ENCODE measurements at places on chromosomes 2 and 18.

GRCh38 chr2:226403369-226403768 is 396.3 kb downstream of the IRS1 start:
- no peak for DNase-seq

DNA sequence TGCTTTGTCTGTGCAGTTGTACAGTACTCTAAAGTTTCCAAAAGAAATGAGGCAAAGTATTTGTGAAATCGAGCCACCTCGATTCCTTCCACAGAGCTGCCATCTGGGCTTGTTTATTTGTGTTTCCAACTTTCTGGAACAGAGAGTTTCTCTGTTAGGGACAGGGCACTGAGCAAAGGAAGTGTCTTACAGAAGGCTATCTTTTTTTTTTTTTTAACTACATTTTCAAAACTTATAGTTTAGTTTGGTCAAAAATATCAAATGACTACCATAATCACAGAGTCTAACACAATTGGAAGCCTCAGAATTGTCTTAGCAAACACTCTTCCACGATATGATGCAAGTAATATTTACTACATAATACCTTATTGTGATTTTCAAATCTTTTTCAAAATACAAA is 796 bp downstream of the RFTN2 start:
- no peak for DNase-seq

DNA sequence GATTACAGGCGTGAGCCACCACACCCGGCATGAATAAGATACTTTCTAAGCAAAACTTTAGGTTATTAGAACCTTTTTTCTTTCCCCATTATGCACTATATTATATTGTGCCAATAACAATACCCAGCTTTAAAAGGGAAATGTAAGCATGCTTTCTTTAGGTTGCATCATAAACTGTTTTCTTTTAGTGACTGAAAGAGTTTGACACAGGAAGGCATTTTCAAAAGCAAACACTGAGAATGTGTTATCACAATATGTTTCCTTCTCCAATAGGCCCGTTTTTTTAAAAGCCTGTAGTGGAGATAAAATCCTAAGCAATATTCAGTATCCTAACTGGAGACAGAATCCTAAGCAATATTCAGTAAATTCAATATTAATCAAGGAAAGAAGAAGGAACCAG is 16.7 kb upstream of the EPB41L5 start:
- DNase-seq: no peak

- DNase-seq: no peak
Observed at GRCh38 chr2:193539188-193539587, 1344.5 kb upstream of the TMEFF2 start.

DNA sequence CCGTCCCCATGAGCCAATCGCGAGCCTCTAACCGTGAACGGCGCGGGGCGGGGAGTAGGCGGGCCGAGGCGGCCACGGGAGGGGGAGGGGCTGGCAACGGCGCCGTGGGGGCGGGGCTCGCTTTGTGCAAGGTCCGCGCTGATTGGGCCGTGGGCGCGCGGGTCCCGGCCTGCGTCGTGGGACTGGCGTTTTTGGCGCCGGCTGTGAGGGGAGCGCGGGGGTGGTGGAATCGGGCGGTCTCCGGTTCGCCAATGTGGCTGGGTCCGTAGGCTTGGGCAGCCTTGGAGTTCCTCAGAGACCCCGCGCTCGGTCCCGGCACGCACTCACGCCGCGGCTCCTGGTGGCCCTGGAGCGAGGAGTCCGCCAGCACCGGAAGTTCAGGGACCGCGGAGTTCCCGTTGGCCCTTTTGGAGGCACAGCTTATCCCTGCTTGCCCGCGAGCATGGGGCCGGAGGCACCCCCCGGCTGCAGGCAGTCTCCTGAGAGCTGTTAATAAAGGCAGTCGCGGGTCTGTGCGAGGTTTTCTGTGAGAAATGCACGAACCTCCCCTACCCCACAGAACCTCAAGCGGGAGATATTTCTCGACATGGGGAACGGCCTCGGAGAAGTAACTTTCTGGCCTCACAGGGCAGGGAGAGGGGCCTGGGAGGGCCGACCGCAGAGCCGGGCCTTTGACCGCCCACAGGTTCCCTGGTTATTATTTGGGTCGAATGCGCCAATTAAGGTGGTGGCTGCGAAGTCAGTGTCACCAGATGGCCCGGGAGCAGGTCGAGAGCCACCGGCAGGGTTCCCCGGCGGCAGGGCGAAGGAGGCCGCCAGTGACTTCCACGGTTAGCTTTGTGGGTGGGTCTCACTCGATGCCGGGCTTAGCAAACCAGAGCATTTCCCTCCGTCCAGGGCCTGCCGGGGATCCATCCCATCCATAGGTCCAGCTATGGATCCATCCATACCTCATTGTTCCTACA is 574 bp upstream of the NCL start:
- DNase-seq: peak; percentile 93

DNA sequence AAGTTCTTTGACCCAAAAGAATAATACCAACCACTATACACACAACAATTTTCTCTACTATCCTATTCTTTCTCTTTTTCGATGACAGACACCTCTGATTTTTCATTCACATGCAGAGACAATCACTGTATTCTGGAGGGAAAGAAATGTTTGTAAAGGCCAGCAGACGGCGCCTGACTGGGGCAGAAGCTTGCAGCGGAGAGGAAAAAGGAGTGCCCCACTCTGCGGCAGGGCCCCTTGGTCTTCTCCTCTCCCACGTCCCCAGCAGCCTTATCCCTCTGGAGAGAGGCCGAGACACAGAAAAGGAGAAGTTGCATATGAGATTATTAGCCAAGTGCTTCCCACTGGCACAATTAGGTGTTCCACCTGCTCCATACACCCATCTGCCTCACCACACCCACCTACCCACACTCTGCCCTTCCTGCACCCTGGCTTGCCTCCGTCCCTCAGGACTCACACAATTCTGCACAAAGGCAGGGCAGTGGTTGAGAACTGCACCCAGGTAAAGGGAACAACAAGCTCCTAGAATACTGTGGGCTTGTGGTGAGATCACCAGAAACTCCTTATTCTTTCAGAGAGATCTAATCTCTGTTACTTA is 687.3 kb downstream of the NRXN1 start:
- DNase-seq: no peak

DNA sequence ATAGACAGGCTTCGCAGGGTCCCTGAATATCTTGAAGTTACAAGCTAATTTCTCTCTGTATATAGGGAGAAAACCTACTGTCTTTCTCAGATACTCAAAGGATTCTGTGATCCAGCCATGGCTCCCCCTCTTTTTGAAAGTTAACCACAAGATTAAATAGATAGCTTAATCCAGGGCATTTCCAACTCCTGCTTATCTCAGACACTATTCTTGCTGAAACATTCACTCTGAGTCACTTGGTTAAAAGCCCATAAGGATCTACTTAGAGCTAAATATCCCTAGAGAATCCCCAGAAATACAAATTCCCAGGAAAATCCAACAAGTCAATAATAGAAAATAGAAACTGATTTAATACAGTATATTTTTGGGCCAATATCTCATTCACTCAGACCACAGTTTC is 179.1 kb upstream of the LYPD1 start:
- no peak for DNase-seq

DNA sequence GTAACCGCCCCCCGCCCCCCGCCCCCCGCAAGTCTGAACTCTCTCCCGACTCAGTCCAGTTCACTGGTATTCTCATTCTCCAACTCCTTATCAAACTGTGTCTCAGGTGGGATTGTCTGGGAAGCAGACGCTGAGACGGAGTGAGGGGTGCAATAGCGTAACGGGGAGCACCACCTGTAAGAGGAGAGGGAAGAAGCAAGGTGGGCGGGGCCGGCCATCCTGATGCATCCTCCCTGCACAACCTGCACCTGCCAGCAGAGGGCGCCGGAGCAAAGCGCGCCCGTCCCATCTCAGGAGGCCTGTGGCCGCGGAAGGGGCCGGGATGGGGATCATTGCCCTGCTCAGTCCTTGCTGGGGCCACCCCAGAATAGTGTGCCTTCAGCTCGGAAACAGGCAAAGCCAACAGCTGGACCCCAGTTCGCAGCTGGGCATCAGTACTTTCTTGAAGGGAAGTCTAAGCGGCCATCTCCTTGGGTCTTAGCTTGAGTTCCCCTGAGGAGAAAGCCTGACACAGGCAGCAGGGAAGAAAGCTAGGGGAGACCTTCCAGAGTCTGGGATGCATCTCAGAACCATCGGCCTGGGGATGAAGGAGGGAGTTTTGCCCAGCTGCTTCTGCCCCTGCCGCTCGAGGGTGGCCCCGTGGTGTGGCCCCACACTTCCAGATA is 208.0 kb downstream of the TFCP2L1 start:
- DNase-seq: peak; percentile 41

DNA sequence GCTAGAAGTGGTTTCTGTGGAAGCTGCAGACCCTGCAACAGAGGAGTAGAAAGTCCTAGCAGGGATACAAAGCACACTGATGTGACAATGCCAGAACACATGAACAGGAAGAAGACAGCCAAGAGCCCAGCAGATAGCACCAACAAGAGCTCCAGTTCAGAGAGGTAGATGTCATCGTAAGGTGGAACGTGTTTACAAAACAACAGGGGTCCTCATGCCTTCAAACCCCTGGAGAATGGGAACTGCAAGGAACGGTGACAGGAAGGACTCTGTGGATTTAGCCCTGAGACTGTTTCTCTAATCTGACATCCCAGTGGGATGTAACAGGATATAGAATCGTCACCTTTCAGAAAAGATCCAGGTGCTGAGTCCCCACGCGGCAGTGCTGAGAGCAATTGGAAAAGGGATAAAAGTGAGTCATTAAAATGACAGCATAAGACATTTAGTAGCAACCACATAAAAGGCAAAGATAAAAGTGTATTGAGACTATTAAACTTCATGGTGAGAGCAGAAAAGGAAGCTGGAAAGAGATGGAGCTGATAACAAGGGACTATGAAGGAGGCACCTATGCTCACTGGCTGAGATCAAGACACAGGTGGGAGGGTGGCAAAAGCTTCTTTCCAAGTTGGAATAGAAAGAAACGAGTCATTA is 195.2 kb downstream of the FBXO15 start:
- no peak for DNase-seq

GRCh38 chr2:200373973-200374416 is 67.5 kb downstream of the SPATS2L start:
- DNase-seq: no peak

DNA sequence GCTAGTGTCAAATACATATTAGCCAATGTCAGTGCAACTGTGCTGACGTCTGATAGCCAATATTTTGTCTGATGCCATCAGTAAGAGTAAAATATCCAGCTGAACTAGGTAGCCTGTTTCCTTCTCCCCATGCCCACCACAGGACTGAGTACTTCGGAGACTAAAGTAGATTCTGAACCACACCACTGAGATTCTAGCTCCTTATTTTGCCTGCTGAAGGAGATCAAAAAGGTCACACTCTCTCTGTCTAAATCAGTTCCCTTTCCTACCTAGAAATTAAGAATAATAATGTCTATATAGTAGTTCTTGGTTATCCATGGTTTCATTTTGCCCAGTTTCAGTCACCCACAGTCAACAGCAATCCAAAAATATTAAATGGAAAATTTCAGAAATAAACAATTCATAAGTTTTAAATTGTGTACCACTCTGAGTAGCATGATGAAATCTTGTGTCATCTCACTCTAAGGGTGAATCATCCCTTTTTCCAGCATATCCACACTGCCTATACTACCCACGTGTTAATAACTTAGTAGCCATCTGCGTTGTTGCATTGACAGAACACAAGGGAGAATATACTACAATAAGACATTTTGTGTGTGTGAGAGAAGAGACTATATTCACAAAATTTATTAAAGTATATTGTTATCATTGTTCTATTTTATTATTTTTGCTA is 1043.3 kb upstream of the PIK3C3 start:
- DNase-seq: no peak

DNA sequence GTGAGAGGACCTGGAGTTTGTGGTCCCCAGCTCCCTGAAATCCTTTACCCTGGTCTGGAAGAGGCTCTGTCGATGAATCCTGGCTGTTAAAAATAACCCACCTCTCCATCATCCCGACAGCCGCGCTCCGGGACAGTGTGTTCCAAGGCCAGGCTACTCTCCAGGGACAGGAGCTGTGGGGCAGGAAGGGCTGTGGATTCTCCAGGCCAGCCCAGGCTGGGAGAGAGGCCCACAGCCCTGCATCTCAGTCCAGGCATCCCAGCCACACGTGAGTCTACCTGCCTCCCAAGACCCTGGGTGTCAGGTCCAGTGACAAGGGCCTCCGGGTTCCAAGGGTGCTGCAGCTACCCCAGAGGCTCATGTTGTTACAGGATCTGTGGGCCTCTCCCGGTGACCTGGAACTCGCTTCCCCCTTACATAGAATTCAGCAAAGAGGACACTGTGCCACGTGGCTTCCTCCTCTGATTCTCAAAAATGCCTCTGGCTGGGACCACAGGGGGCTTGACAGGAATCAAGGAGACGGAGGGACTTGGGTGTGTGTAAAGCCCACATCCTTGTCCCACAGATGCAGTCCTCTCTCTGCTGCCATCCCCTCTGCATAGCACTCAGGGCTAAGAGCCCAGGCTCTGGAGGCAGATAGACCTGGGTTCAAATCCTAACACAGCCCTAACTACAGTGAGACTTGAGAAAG is 17.3 kb downstream of the ADRA2B start:
- no peak for DNase-seq

GRCh38 chr2:101828257-101828656 is 130.8 kb downstream of the MAP4K4 start:
- no peak for DNase-seq

DNA sequence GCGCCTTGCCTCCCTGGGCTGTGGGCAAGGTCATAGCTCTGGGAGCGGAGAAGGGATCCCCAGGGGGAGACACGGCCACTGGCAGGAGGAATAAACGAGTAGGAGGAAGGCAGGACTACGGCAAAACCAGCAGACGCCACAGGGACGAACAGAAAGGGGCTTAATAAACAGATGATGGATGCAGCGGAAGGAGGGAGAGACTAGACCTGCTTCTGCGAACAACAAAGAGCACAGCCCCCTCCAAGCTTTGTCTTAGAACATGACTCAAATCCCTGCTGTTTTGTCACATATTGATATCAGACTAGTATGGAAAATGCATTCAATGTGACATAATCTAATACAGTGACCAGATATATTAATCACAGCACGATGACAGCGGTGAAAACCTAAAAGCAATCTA is 155.9 kb upstream of the TPO start:
- no peak for DNase-seq

DNA sequence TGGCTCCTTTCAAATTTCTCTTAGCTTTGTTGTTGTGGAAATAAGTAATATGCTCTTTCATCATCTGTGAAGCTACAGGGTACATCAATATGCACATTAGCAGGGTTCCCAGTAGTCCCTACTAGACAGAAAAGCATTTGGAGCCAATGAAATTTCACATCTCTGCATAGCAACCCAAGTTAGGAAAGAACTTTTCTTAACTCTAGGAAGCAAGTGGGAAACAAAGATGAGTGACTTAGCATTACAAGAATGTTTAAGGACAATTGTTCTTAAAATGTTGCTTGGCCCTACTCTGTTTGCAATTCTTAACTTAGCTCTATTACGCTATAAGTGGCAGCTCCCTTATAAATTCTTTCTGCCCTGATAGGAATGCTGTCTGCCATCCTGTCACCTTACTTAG is 39.6 kb downstream of the ZEB2 start:
- DNase-seq: no peak

DNA sequence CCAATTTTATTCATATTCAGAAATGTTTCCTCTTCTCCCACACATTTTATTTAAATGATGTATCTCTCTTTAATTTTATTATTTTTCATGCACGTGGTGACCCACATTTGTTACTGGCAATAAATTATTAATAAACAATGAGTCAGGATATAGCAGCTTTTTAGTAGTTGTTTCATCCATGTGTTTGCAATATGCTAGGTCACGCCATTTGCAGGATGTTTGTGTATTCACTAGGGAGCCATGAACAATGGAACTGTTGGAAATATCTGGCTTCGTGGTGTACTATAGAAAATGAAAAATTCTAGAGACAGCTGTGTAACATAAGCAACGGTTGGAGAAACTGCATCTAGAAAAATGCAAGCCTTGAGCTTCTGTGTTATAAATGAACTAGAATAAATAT is 176.0 kb upstream of the COL3A1 start:
- DNase-seq: no peak
